Stimulated activated CD4-positive, alpha-beta T cell treated with anti-CD3 and anti-CD28 coated beads, TNF-alpha, amount 100 ng/mL, for 48 hours (primary cell): ENCODE measurements at places on chromosomes 4 and X.

DNA sequence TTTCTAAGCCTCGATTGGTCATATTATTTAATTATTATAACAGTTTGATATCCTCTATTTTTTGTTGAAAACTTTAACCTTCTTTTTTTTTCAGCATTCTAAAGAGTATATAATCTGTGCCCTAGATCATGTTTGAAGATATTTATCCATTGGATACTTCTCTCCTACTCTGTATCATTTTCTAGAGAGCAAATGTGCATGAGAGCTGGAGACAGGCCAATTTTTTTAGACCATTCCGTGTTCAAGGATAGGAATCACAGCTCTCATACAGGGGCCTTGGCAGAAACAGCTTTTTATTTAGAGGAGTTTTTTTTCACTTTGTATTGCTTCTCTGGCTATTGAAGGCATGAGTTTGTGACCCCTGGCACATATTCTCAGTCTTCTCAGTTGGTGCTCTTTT, 57.7 kb upstream of the TBC1D14 start:
- no peak for DNase-seq

- no peak for DNase-seq
Observed at GRCh38 chr4:32226204-32226603, 1506.0 kb downstream of the PCDH7 start.

DNA sequence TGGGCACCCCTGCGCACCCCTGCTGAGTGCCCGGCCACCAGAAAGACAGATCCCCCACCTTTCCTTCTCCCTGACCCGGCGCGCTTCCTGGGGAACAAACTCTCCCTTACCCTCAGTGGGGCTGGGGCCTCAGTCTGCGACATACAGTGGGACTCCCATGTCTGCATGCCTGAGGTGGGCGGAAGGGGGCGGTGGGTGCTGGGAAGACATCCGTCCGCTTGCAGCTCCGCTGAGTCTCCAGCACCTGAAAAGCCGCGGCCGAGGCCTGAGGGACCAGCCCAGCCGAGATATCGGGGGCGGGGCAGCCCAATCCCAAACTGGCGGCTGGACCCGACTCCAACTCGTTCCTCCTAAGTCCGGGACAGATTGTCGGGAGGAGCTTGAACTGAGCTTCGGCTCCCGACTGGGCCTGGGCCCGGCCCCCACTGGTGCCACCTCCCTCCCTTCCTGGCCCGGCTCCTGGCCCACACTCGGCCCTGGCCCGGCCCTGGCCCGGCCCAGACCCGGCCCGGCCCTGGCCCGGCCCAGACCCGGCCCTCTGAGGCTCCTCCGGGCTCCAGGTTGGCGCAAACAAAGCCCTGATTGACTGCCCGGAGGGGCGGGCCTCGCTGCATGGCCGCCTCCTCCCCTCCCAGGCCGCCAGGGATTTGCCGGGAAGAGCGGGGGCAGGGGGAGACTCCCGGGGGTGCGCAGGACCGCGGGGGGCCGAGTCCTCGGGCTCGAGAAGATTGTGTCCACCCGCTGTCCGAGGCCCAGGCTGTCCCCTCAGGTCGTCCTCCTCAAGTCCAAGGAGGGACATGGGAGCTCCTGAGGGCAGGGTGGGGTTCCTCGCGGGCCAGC, 877 bp upstream of the SLC16A2 start:
- no peak for DNase-seq

DNA sequence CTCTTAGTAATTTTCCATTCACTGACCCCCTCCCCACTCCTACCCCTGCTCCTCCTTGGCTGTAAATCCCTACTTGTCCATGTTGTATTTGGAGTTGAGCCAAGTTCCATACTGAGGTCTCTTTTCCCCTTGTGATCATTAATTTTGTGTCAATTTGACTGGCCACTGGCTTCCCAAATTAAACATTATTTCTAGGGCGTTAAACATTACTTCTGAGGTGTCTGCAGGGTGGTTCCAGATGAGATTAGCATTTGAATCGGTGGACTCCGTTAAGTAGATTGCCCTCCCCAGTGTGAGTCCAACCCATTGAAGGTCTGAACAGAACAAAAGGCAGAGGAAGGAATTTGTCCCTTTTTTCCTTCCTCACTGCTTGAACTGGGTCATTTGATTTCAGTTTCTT, 25.7 kb downstream of the SLC39A8 start:
- no peak for DNase-seq

- DNase-seq, result no peak
Observed at GRCh38 chrX:16814597-16814996, 28.3 kb downstream of the TXLNG start.

DNA sequence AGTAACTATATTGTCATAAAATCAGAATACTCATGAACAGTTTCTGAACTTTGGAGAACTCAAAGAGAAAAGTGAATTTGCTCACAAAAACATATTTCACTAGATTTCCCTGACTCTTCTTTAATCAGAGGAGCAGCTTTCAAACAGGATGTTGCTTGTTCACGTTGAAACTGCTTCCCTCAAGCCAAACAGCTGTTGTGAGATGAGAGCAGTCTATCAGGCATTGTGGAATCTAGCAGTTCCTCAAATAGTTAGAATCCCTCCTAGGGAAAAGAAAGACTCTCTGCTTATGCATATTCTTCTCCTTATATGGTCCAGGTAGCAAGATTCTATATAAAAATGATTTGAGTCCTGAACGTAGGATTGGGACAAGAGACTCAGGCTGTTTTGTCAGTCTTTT, 1012.1 kb downstream of the FAM133A start:
- no peak for DNase-seq

DNA sequence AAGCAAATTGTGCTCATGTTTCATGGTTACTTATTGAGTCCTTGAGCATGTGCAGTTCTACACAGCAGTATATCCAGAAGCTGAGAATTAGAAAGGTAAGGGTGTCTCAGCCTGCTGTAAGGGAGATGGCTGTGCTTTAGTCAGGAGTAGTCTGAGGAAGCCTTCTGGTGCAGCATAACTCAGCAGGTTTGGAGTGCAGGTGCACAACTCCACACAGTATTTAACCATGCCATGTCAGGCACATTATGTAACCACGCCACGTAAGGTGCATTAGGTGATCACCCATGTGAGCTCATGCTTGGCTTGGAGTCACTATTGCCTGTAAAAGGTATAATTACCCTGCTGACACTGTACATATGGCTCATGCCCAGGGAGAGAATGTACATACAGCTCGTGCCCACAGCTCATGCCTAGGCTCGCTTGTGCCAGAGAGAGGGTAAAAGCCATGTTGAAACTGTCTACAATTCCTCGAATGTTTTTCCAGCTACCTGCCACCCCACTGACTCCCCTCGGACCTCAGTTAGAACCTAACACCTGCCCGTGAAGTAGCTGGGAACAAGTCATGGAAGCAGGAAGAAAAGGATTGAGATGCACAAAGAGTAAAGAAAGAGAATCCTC, 37.8 kb downstream of the UCHL1 start:
- DNase-seq, result no peak

DNA sequence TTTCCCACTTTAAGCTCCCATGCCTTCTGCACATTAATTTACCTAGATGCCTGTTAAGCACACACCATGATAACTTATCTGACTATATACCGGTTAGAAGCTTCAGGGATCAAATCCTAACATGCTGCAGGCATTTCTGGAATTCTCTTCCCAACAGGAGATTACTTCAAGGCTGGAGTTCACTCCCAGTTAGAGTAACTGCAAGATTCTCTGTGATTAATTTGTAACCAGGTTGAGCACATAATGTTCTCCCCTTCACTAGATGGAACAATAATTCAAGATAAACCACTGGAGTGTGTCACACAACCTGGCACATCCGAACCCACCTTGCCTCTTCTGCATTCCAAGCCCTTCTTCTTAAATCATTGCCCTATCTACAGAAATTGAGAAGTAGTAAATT, 11.8 kb upstream of the UGT2A3 start:
- DNase-seq, result no peak

- no peak for DNase-seq
Observed at GRCh38 chrX:134692990-134693389, 34.7 kb upstream of the PLAC1 start.

GRCh38 chr4:25101836-25102235, 58.4 kb downstream of the SEPSECS start:
- DNase-seq, result no peak

DNA sequence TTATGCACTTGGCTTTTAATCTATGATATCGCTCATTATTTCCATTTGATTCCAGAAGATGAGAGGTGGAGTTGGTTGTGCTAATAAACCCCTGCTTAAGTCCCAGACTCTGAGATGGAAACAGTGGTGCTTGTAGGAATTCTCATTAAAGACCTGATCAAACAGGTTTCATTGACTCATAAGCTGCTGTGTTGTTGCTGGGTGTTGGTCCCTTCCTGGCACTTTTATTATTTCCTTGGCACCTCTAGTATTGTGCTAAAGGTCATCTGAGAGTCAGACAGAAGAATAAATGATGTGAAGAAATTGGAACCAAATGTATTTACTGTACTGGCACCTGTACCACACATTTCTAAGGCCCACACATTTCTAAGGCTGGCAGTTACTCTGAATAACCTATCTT, 544.7 kb upstream of the NR3C2 start:
- DNase-seq, result no peak

- no peak for DNase-seq
Observed at GRCh38 chr4:169342159-169342860, 71.6 kb upstream of the SH3RF1 start.

DNA sequence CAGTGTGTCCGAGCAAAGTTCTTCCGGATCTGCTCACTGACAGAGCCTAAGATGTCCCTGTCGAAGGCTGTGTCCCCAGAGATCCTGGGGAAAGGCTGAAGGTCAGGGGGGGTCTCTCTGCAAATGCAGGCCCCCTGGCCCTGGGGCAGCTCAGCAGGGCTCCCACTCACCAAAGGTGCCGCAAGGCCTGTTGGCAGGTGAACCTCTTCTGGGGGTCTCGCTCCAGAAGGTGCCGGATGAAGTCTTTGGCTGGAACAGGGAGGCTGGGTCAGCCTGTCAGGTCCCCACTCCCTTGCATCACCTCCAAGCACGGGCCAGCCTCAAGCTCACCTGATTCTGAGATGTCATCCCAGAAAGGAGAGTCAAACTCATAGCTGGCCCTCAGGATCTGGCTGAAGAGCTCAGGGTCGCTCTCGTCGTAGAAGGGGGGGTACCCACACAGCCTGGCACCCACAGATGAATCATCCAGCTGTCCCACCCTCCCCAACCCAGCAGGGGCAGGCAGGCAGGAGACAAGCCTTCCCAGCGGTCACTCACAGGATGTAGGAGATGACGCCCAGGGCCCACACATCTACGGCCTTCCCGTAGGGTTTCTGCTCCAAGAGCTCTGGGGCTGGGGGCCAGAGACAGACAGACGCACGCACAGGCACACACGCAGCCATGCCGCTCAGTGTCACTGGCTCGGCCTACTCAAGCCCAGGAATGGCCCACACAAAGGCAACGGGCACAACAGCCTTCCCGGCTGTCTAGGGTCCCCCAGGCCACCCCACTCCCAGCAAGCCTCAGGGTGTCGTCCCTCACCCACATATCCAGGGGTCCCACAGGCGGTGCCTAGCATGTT, 2.6 kb downstream of the PNCK start:
- no peak for DNase-seq

DNA sequence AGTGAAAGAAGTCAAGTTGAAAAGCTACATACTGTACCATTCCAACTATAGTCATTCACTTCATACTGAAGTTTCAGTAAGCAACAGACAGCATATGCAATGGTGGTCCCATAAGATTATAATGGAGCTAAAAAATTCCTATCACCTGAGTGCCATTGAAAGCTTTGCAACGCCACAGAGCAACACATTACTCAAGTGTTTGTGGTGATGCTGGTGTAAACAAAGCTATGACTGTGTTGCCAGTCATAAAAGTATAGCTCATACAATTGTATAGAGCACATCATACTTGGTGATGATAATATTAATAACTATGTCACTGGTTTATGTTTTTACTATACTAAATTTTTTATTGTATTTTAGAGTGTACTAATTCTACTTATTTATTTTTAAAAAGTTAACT, 78.9 kb downstream of the NAF1 start:
- DNase-seq, result no peak

- no peak for DNase-seq
Observed at GRCh38 chr4:101009471-101009870, 337.9 kb downstream of the PPP3CA start.

- DNase-seq, result no peak
Observed at GRCh38 chr4:130422261-130422660, 1326.3 kb downstream of the C4orf33 start.

- DNase-seq, result no peak
Observed at GRCh38 chr4:147987252-147987651, 255.4 kb downstream of the ARHGAP10 start.

- no peak for DNase-seq
Observed at GRCh38 chr4:39036172-39036571, 4.0 kb upstream of the TMEM156 start.

DNA sequence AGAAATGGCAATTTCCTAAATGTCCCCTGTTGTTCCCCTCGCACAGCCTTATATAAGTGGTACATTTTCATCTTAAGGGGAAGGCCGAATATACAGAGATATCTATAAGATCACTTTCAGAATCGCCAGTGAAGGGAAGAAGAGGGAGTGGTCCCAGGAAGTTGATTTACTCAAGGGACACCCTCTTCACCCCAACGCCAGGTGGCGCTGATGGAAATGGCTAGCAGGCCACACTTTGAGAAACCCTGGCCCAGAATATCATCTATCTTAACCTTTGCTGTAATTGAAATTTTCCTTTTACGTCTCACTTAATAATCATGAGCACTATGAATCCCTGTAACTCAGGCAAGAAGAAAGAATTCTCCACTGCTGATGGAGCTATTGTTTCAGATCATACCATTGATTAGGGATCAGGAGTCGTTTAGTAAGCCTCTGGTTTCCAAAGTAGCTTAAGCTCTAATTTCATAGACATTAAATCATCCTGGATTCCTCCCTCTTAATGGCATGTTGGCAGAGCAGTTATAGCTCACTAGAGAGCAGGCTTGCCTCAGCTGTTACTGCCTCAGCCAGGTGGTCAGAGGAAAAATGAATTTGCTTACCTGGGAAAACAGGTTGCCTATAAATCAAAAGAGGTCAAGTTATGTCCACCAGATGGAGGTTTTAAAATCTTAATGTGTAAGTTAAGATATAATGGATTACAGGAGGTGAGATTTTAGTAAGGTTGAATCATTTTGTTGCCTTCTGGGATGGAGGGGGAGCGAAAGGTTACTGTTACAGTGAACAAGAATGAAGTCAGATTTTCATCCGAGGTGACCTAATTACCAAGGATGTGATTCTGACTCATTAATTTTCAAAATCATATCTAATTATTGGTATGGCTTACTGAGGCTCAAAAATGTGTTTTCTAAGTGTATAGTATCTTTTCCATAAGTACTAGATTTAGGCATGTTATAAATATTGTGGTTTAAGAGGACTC, 941.2 kb upstream of the TENM3 start:
- DNase-seq, result peak; percentile 5

DNA sequence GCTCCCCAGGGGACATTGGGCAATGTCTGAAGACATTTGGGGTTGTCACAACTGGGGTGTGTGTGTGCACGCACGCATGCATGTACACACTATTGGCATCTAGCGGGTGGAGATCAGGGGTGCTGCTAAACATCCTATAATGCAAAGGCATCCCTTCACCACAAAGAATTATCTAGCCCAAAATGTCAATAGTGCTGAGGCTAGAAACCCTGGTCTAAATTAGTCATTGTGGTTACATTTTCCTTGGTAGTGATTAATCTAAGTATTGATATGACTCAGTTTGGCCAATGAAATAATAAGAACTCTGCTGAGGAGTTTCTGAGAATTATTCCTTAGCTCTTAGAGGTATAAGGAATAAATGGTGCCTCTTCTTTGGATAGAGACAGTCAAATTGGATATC, 200.2 kb downstream of the CLCN4 start:
- DNase-seq, result no peak
